GOT3 (cell line): ENCODE measurements at places on chromosomes 2 and 18.

GRCh38 chr2:54081574-54081973 lies 33.8 kb upstream of the ACYP2 start:
- no peak for DNase-seq

GRCh38 chr18:41872206-41872605 lies 82.8 kb upstream of the PIK3C3 start:
- DNase-seq, result no peak

DNA sequence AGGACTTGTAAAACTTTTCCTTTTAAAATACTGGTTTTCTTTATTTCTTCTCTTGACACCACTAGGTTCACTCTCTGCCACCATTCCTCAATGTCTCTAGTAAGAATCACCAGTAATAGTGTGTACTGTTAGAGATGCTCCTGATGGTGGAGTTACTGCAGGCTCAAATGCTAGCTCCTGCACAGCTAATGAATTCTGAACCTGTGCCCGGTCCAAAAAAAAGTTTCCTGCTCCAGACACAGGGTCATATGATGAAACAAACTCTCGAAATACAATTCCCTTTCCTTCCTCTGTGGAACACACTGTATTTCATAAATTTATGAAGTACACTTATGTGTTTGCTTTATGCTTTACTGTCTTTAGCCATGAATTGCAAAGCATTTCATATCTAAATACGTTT lies 19.2 kb downstream of the PMS1 start:
- no peak for DNase-seq

GRCh38 chr18:26548415-26549262 lies at the start of gene KCTD1:
KCTD1 (minus strand) TSS chr18:26548553; CDS start chr18:26548536, 17 bp downstream.
- DNase-seq, result peak; percentile 24
